PC-3 (cell line): ENCODE measurements at places on chromosomes 1 and 21. TPM values are rescaled to one million over a fixed set of nuclear protein-coding genes. Genes with fewer than 3 reads are reported as not detected.

DNA sequence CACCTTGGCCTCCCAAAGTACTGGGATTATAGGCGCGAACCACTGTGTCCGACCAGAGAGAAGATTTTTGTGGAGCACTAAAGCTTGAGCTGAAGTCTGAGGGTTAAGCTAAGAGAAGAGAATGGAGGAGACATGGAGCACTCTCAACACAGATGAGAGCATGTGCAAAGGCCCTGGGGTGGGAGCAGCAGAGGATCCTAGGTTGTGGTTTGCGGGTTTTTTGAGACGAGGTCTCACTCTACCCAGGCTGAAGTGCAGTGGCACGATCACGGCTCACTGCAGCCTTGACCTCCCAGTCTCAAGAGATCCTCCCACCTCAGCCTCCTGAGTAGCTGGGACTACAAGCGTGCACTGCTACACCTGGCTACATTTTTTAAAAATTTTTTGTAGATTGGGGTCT is 30.5 kb downstream of the FBXO2 start:
- no peak overlapping the region for H3K27ac ChIP-seq
- H3K4me1 ChIP-seq: no peaks in the 10 kb centered on the region
- H3K4me3 ChIP-seq: no peak overlapping the region
- DNase-seq: no peak

DNA sequence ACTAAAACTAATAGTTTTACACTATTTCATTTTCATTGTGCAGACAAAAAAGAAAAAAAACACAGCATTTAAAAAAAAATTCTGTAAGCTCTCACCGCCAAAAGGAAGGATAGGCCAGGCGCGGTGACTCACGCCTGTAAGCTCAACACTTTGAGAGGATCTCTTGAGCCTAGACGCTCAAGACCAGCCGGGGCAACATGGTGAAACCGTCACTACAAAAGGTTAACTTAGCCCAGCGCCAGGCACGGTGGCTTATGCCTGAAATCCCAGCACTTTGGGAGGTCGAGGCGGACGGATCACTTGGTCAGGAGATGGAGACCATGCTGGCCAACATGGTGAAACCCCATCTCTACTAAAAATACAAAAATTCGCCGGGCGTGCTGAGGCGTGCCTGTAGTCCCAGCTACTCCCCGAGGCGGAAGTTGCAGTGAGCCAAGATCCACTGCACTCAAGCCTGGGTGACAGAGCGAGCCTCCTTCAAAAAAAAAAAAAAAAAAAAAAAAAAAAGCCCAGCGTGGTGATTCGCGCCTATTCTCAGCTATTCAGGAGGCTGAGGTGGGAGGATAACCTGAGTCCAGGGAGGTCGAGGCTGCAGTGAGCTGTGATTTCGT is 14.3 kb upstream of the SPEN start:
- H3K4me1 ChIP-seq: peaks cover 30% of the 10 kb centered on the region
- H3K4me3 ChIP-seq: peak overlapping the region; percentile 74
- peak overlapping the region; percentile 100 for H3K27ac ChIP-seq
- H3K27me3 ChIP-seq: no peaks in the 10 kb centered on the region

Gene ST6GALNAC3
- not detected in 2 replicates for total RNA-seq

Gene RGSL1
- total RNA-seq: not detected in 2 replicates

DNA sequence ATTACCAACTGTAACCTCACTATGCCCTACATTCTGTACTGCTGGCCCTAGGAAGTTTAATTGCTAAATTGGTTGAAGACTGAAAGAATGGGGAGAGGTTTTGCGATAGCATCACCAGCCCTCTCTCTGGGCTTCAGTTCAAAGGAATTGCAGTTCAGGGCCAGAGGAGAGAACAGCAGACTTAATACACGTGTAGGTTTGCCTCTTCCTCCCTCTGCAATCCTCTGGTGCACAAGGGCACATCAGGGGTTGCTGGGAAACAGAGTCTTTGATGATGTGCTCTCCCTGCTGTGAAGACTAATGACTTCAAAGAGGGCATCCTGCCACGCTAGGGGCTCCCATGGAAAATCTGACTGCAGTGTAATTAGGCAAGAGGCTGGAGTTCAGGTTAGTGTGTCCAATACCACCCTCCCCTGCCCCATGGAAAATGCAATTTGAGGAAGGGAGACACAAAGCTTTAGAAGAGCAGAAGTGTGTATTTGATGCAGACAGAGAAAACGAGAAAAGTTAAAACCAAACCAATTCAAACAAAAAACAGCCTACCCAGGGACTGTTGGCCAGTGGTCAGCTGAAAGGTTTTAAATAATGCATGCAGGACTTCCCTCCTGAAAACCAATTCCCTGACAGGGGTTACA is 167.9 kb downstream of the ASTN1 start:
- H3K27ac ChIP-seq: no peak overlapping the region
- peaks cover 10% of the 10 kb centered on the region for H3K4me1 ChIP-seq
- no peak for DNase-seq
- no peak overlapping the region for H3K4me3 ChIP-seq
- H3K36me3 ChIP-seq: no peaks in the 10 kb centered on the region
- H3K27me3 ChIP-seq: no peaks in the 10 kb centered on the region
